ENCODE measurements at places on chromosomes 1 and 21. TPM values are rescaled to one million over a fixed set of nuclear protein-coding genes. Genes with fewer than 3 reads are reported as not detected.

- no peak for DNase-seq
- H3K27me3 ChIP-seq, result no peaks in the 10 kb centered on the region
- peak overlapping the region; percentile 77 for H3K27ac ChIP-seq
- H3K4me3 ChIP-seq, result peak overlapping the region; percentile 6
Measured at GRCh38 chr1:111602302-111602701, 17.3 kb upstream of the RAP1A start.

GRCh38 chr1:94160811-94161210, 39.9 kb upstream of the ABCA4 start:
- H3K4me3 ChIP-seq, result no peak overlapping the region
- no peaks in the 10 kb centered on the region for H3K36me3 ChIP-seq
- no peaks in the 10 kb centered on the region for H3K27me3 ChIP-seq
- H3K27ac ChIP-seq, result no peak overlapping the region
- no peak for DNase-seq

DNA sequence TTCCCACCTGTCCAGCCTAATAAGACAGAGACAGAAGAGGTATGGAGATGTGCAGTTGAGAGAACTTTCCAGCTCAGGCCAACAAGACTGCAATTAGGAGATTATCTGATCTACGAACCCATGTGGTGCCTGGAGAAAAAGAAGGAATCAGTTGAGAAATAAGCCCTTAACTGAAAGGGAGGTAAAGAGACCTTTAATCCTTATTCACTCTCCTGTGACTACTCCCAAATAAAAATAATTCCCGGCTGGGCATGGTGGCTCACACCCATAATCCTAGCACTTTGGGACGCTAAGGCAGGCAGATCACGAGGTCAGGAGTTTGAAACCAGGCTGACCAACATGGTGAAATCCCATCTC, 31.9 kb upstream of the SARS1 start:
- H3K27me3 ChIP-seq, result no peaks in the 10 kb centered on the region
- no peaks in the 10 kb centered on the region for H3K4me1 ChIP-seq

DNA sequence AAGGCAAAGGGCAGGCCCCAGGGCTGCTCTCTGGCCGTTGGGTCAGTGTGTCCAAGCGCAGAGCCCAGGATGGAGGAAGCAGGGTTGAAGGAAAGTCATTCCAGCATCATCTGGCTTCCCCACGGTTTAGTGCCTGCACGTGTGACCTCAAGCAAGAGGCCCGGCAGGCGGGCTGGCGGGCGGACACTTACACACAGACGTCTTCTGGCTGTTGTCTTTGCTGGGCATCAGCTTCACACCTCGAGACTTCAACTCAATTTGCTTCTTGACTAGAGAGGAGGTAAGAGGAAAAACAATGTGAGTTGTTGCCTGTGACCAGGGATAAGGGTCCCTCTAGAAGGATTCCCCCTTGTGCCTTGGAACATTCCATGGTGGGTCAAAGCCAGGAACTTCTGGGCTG, 38.4 kb upstream of the HMGB4 start:
- no peak overlapping the region for H3K27ac ChIP-seq
- H3K27me3 ChIP-seq, result no peaks in the 10 kb centered on the region
- H3K4me3 ChIP-seq, result no peak overlapping the region
- DNase-seq, result no peak
- no peaks in the 10 kb centered on the region for H3K36me3 ChIP-seq

DNA sequence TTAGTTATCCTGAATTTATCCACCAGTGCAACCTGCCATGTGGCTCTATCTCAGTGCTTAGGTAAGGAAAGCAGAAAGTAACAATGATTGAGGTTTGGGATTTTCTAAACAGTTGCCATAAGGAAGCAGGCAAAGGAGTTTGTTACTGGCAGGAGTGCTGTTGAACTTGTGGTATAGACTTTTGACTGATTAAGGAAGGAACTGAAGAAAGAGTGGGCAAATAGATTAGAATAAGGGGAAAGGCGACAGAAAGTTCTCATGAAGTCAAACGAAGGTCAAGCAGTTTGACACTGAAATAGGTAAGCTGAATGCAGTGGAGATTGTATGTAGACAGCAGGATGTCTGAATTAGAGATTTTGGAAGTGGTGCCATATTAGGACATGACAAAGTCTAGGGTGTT, 24.2 kb upstream of the CR2 start:
- H3K27me3 ChIP-seq, result peaks cover 6% of the 10 kb centered on the region
- DNase-seq, result no peak
- H3K4me3 ChIP-seq, result no peak overlapping the region

GRCh38 chr1:151908228-151908691, 1.1 kb downstream of the THEM4 start:
- DNase-seq, result no peak
- no peaks in the 10 kb centered on the region for H3K27me3 ChIP-seq
- H3K27ac ChIP-seq, result peak overlapping the region; percentile 77
- H3K4me1 ChIP-seq, result peaks cover 64% of the 10 kb centered on the region
- H3K4me3 ChIP-seq, result peak overlapping the region; percentile 94
- peaks cover 3% of the 10 kb centered on the region for H3K36me3 ChIP-seq

- DNase-seq, result no peak
- H3K27me3 ChIP-seq, result no peaks in the 10 kb centered on the region
- no peaks in the 10 kb centered on the region for H3K36me3 ChIP-seq
- H3K27ac ChIP-seq, result no peak overlapping the region
- H3K4me3 ChIP-seq, result no peak overlapping the region
Measured at GRCh38 chr1:182164273-182164672, 102.8 kb upstream of the ZNF648 start.

DNA sequence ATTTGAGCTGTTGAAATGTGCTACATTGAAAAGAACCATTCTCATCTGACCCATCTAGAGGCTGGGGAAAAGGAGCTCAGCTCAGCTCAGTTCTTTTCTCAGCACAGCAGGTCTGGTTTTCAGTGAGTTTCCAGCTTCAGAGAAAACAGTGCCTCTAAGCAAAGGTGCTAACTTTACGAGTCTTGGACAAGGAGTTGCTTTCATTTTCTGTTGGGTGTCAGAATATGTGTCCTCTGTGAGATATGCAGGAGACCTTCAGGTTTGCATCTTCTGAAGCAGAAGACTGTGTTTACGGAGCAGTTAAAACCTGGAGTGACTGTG, 321.3 kb upstream of the USP24 start:
- H3K4me3 ChIP-seq, result no peak overlapping the region
- DNase-seq, result no peak
- no peaks in the 10 kb centered on the region for H3K4me1 ChIP-seq
- H3K27me3 ChIP-seq, result no peaks in the 10 kb centered on the region

FUCA1 gene
- 5.3 TPM for total RNA-seq

EFNA1 gene
- 0.30 TPM for total RNA-seq

EDARADD gene
- 5.0 TPM for total RNA-seq

USH2A gene
- not detected for total RNA-seq

SELP gene
- 12.1 TPM for total RNA-seq
